ENCODE measurements at places on chromosomes 6 and 20. TPM values are rescaled to one million over a fixed set of nuclear protein-coding genes. Genes with fewer than 3 reads are reported as not detected.

DUSP15 gene
- not detected for total RNA-seq

GRCh38 chr20:47863981-47864380 lies 78.7 kb upstream of the SULF2 start:
- DNase-seq: no peak

DNA sequence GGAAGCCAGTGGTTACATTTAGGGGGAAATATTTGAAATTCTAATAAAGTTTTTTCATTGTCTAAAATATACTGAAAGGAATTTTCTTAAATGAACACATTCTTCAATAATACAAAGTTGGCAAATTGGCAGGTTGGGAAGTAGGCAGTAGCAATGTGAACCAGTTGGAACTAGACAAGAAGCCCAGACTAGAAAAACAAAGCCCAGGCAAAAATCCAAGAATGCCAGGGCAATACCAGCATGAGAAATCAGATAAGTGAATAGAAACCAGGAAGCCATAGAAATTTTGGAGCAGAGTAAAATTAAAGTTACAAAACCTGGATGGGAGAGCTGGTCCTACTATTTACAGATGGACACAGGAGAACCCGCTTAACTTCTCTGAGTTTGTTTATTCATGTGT lies 52.2 kb downstream of the TPBG start:
- DNase-seq: no peak

GRCh38 chr6:47727391-47727790 lies 29.0 kb downstream of the ADGRF4 start:
- no peak for DNase-seq

GRCh38 chr6:26268659-26269402 lies 96.2 kb upstream of the BTN3A2 start:
- peak; percentile 26 for DNase-seq

DNA sequence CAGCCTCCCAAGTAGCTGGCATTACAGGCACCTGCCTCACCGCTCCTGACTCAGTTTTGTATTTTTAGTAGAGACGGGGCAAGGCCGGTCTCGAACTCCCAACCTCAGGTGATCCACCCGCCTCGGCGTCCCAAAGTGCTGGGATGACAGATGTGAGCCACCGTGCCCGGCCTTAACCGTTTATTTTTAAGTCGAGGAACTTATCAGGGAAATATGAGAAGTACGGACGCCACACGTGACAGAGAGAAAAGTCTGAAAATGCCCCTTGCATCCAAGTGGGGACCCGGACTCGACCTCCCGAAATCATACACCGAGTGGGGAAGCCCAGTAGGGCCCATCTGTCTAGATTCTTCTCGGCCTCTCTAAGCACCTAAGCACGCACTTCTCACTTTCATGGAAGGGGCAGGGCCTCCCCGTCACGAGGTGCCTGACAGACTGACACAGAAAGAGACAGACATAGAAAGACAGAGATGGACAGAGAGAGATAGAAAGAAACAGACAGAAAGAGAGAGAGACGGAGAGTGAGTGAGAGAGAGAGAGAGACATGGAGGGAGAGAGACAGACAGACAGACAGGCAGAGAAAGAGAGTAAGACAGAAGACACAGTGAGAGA lies 756.5 kb upstream of the DEFB115 start:
- DNase-seq: no peak

- no peak for DNase-seq
Measured at GRCh38 chr6:138105880-138106664, 1.1 kb downstream of the PERP start.

DNA sequence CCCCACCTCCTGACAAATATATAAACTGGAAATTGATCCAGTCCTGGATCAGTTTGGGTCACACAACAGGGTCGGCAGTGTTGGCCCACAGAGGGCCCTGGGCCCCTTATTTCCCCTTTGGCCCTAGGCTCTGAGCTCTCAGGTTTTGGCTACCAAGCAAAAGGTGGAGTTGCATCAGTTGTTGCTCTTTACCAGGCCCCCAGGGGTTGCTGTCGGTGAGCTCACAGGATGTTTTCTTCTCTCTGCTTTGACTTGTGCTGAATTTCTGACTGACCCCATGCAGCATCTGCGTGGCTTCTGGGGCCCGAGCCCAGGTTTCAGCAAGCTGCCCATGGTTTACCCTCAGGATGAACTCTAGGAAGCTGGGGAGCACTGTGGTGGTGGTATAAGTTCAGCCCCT lies 44.6 kb downstream of the PPARD start:
- no peak for DNase-seq

- DNase-seq: no peak
Measured at GRCh38 chr6:55708711-55709110, 129.7 kb upstream of the HMGCLL1 start.

DNA sequence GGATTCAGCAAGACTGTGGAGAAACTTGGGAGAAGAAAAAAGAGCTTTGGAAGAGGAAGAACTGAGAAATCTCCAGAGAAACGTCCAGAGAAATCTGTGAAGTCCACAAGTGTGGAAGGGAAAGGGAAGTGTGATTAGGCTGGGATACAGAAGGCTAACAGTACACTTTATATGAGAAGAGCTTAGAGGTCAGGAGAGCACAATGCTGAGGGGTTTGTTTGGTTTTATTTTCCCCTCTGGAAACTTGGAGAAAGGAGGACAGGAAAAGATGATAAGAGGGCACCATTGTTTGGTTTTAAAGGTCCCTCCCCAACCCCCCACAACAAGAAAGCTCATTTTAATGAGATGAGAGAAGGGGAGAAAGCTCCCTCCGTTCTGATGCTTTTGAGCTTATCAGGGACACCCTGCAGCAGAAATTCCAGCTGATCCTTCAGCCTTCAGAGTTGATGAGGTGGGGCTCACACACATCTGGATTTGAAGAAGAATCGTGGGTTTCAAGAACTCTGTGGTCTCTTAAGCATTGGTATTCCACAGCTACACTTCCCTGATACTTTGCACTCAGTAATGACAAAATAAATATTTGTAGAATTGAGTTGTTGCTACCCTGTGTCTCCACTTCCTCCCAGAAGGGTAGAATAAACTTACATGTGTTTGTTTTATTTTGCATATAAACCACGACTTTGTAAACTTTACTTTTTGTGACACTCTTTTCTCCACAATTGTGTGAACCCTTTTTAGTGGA lies 1.9 kb downstream of the NT5E start:
- no peak for DNase-seq

Data from activated T-helper 2 cell treated with anti-CD3 and anti-CD28 coated beads, Interferon-gamma antibody, Interleukin-2, Interleukin-4, amounts not matched to agents 10 μg/mL and 5 μg/mL and 100 μg/mL, durations not matched to agents 14 hours and 24 hours and 36 hours (primary cell).